ENCODE measurements at places on chromosomes 1 and 21.
A peak's percentile ranks its signal among the peaks of the same experiment; 100 is the strongest.

- no peak for DNase-seq
Observed at GRCh38 chr1:93007941-93008577, 46.8 kb upstream of the DIPK1A start.

DNA sequence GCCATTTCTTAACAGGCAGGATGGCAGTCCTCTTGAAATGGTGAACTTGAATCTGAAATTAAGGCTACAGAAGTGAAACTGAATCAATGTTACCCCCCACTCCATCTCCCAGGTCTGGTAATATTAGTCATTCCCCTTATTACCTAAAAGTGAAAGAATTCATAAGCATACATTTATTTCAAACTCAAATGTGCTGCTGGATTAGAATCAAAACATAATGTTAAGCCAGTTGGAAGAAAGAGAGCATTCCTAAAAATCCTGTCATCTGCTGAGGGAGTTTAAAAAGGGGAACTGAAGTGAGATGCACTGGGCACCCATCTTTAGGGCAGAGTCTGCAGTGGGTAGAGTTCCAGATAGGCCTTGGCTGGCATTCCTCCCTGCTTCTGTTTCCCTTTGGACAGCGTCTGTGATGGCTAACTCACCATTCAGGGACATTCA lies 17.4 kb downstream of the KIAA0319L start:
- peak; percentile 11 for DNase-seq

DNA sequence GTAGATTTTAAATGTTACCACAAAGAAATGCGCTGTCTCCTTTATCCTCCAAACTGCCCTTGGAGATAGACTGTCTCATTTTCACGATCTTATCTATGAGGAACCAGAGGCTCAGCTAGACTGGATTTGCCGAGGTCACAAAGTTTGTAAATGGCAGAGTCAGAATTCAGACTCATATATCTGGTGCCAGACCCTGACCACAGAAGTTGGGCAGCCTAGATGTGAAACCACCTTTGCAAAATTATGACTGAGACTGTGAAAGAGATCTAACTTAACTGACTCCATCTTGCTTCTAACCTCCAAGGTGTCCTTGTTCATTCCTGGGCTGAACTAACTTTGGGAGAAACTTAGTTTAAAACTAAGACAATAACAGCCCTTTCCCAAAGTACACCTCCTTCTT lies 14.1 kb downstream of the CNR2 start:
- no peak for DNase-seq

- no peak for DNase-seq
Observed at GRCh38 chr1:226790545-226791181, 51.6 kb upstream of the ITPKB start.

GRCh38 chr1:3312898-3313575 lies 141.4 kb upstream of the ARHGEF16 start:
- DNase-seq, result no peak

- peak; percentile 70 for DNase-seq
Observed at GRCh38 chr1:31984419-31985347, 29.0 kb upstream of the KHDRBS1 start.

- DNase-seq, result no peak
Observed at GRCh38 chr1:164611754-164612642, 53.0 kb downstream of the PBX1 start.

- no peak for DNase-seq
Observed at GRCh38 chr1:160713161-160713560, 1.5 kb upstream of the CD48 start.

DNA sequence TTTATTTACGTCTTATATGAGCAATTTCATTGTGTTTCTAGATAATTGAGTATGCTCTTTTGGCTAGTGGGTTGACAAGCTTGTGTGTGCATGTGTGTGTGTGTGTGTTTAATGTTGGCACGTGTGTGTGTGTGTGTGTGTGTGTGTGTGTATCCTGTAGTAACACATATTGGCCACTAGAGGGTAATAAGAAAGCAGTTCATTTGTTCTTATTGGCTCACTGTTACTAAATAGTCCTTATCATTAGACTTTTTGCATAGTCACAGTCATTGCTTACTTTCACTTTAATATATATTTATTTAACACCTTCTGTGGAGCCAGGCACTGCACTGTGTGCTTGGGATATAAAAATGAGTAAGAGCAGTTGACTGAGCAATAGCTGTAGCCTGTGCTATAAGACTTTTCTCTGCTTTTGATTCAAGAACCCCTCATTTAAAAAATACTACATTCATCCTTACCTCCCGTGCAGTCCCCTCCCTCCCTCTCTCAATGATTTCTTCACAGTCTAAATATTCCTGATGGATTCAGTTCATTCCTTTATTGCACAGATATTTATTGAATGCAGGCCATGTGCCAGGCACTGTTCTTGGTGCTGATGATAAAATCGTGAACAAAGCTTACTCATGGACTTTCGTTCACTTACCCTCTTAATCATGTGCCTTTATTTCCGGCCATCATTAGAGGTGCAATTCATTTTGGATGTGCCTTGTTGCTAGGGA lies 96.7 kb downstream of the DYRK1A start:
- peak; percentile 40 for DNase-seq

- DNase-seq, result peak; percentile 3
Observed at GRCh38 chr21:38306433-38307141, 49.8 kb downstream of the KCNJ15 start.

- no peak for DNase-seq
Observed at GRCh38 chr1:152878042-152878441, at the start of gene SMCP. Gene SMCP (plus strand): TSS chr1:152878322. CDS start chr1:152884423, 6,101 bp downstream.

DNA sequence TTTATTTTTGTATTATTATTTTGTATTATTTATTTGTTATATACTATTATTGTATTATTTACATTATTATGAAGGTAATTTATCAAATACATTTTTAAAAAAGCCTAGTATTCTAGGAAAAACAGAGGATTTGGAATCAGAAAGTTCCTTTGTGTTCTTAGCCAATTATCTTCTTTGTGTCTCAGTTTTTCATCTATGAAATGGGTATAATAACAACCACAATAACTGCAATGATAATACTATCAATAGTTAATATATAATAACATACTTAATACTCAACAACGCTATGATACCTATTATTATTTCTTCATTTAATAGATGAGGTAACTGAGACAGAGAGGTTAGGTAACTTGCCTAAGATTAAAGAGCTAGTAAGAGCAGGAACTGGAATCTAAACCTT lies 80.4 kb upstream of the GNG4 start:
- no peak for DNase-seq

GRCh38 chr1:65527190-65527589 lies 106.7 kb downstream of the LEPR start:
- DNase-seq, result no peak

GRCh38 chr1:156378557-156378956 lies 9.5 kb downstream of the RHBG start:
- no peak for DNase-seq

DNA sequence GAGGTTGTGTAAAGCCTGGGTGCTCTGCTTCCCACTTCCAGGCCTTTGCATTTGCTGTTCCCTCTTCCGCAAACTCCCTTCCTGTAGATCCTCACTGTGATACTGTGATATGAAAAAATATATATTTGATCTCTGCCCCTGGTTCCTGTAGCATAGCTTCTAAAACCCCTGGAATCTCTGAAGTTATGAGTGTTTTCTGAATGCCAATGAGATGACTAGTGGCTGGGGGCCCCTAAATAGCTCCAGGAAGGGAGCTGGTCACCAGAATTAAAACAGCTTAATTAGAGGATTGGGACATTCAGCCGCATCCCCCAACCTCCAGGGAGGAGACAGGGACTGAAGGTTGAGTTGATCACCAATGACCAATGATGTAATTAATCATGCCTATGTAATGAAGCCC lies 21.9 kb downstream of the DUSP10 start:
- DNase-seq, result no peak

- no peak for DNase-seq
Observed at GRCh38 chr21:34536820-34537219, 24.8 kb upstream of the KCNE1 start.

GRCh38 chr1:239493811-239494414 lies 107.5 kb downstream of the CHRM3 start:
- DNase-seq, result no peak

GRCh38 chr1:25714372-25714931 lies 85.5 kb upstream of the SELENON start:
- no peak for DNase-seq

DNA sequence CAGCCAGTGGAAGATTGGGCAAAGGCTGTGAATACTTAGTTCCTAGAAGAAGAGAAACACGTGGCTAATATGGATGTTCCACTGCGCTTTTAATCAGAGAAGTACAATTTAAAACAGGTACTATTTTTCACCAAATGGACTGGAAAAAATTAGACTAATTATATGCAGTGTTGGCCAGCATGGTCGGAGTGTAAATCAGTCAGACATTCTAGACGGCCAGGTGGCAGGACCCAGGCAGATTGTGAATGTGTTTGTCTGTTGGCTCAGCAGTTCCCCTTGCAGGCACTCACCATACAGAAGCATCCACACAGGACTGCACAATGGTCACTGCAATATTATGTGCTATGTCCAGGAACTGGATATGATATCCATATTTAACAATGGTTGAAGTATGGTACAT lies 23.9 kb upstream of the SLC25A34 start:
- no peak for DNase-seq

DNA sequence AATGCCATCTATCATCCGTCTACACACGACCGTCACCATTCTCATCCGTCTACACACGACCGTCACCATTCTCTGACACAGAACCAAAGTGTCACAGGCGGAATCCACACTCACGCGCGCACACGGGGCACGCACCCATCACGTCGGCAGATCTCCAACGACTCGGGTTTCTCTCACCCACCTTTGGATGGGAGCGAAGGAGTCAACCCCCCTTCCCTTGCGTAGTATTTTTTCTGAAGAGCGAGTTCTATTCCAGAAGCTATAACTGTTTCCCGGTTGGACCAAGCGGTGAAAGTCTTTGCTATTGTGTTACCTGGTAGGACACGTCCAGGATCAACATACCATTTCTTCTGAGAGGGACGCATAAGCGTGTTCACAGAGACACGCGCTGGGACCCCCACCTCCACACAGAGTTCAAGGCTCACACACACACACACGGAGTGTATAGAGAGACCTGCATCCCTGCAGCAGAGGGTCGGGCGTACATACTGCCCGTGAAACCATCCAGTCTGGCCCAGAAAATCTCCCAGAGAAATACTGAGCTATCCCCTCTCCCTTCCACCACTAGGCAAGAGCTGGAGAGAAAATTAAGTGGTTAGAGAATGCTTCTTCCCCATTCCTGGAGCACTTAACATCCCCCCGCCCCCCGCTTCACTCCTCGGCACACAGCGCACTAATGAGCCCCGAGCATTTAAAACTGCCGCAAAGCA lies 741 bp downstream of the DUSP10 start:
- no peak for DNase-seq

- DNase-seq, result no peak
Observed at GRCh38 chr1:171310661-171311087, 3.3 kb upstream of the FMO4 start.

GRCh38 chr1:151615711-151616504 lies 4.1 kb downstream of the SNX27 start:
- no peak for DNase-seq

DNA sequence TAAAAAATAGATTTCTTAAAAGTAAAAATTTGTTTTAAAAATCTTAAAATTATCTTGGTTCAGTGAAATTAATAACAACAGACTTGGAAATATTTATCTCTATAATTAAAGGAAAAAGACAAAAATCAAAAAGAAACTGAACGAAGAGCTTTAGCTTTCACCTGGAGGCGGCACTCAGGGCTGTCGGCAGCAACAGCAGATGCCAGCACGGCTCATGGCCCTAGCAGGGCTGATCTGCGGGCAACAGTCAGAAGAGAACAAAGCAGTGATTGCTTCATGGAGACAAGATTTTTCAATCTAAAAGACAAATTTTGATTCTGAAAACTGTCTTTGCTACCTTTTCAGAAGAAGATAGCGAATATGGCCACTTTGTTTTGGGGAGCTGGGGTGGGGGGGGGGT lies 22.6 kb downstream of the UBE2G2 start:
- no peak for DNase-seq

- no peak for DNase-seq
Observed at GRCh38 chr1:37009521-37009920, 24.8 kb downstream of the GRIK3 start.
